WERI-Rb-1 (cell line): ENCODE measurements at places on chromosomes 1 and 21.

DNA sequence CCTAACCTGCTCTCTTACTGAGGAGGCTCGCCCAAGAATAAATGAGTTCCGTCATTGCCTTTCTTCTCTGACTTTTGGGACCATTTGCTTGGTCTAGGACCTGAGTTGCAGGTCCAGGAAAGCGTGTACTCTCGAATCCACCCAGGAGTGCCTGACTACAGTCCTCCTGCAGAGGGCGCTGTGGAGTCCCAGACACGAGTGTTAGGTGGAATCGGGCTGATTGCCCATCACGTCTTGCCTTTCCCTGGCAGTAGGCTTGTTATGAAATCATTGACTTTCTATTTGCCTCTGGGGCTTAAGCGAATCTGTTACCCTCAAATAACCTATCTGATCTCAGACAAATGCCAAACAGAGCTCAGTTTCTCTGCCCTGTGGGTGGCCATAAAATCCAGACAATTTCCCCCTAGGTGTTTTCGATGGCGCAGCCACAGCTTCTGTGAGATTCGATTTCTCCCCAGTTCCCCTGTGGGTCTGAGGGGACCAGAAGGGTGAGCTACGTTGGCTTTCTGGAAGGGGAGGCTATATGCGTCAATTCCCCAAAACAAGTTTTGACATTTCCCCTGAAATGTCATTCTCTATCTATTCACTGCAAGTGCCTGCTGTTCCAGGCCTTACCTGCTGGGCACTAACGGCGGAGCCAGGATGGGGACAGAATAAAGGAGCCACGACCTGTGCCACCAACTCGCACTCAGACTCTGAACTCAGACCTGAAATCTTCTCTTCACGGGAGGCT is at the start of gene IL20:
TSS of gene IL20 (plus strand) at position 685 of the 733 bp plus-strand sequence. CDS start 230 bp downstream, outside the sequence.
- peak; percentile 90 for DNase-seq

- DNase-seq: no peak
These were observed 22.1 kb upstream of the EFNA1 start for GRCh38 chr1:155105604-155106011.

DNA sequence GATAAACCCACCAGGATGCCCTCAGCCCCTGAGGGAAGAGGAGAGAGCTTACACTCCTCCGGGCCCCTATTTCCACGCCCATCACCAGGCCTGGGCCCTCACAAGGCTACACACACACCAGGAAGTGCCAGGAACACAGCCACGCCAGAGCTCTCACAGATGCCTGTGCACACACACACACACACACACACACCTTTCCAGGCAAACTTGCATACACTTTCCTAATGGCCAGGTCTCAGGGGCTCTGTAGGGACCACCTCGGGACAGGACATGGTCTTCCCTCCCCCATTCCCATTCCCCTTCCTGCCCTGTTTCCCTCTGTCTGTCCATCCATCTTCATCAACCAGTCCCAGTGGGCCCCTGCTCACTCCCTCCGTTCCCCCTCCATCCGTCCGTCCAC is 9.7 kb upstream of the EPHA2 start:
- no peak for DNase-seq

GRCh38 chr1:36300526-36300925 is 5.6 kb upstream of the SH3D21 start:
- no peak for DNase-seq

- DNase-seq: no peak
These were observed 11.7 kb downstream of the NDC1 start for GRCh38 chr1:53826367-53826766.

GRCh38 chr1:8144323-8144722 is 118.2 kb upstream of the ERRFI1 start:
- no peak for DNase-seq

DNA sequence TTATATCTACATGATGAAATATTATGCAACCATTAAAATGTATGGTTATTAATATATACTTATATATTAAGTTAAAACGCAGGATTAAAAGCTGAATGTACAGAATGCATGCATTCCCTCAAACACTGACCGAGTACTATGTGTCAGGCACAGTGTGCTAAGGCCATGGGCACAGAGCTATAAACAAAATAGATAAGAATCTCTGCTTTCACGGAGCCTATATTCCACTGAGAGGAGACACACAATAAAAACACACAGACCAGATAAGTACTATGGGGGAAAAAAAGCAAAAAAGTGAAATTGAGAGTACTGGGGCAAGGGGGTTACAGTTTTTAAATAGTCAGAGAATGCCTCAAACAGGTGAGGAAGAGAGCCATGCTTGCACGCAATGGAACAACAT is 62.7 kb downstream of the GPATCH2 start:
- no peak for DNase-seq

GRCh38 chr1:101238681-101239094 is 1.9 kb downstream of the S1PR1 start:
- DNase-seq: peak; percentile 81

- DNase-seq: peak; percentile 98
These were observed at the start of gene SYT2 for GRCh38 chr1:202710070-202711045. TSS of gene SYT2 (minus strand) at chr1:202710454. CDS start at chr1:202605772, 104,682 bp downstream.
